ENCODE measurements at places on chromosomes 2 and 18.

- H3K4me3 ChIP-seq: no peak overlapping the region
- no peaks in the 10 kb centered on the region for H3K4me1 ChIP-seq
- no peak for DNase-seq
- H3K36me3 ChIP-seq: no peaks in the 10 kb centered on the region
- H3K27ac ChIP-seq: no peak overlapping the region
Observed at GRCh38 chr18:22322243-22322691, 95.4 kb downstream of the CTAGE1 start.

DNA sequence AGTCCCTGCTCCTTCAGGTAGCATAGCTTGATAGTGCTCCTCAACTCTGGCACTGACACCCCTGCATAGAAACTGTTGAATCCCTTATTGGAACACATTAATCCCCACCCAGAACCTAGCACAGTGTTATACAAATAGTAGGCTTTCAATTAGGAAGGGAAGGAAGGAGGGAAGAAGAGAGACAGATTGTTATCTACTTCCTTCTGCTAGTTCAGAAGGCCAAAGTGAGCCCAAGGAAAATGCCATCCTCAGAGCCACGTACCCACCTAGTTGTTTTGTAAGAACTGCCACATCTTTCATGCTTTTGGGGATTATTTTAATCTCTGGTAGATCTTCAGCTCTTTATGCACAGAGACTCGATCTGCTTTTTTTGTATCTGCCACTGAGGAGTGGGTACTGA, 75.1 kb downstream of the CLHC1 start:
- no peaks in the 10 kb centered on the region for H3K36me3 ChIP-seq
- no peaks in the 10 kb centered on the region for H3K27me3 ChIP-seq
- H3K4me1 ChIP-seq: no peaks in the 10 kb centered on the region
- no peak overlapping the region for H3K27ac ChIP-seq
- no peak overlapping the region for H3K4me3 ChIP-seq

DNA sequence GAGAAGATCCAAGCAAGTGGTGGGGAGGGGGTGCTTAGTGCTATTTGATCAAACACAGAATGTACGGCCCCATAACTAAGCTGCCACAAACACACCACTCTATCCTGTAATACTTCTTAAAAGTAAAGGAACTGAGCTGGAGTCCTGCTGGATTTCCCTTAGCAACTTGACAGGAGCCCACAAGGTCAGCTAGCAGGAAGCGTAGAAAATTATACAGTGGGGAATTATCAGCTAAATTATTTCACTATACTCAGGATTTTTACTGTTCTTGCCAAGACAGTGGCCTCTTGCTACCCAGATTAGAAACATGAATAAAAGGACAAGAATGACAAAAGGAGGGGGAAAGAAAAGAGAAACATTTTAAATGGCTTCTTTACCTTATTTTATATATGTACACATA, 217.1 kb downstream of the ZNF521 start:
- DNase-seq: no peak
- H3K36me3 ChIP-seq: no peaks in the 10 kb centered on the region
- no peak overlapping the region for H3K4me3 ChIP-seq
- H3K27me3 ChIP-seq: no peaks in the 10 kb centered on the region
- H3K4me1 ChIP-seq: no peaks in the 10 kb centered on the region

DNA sequence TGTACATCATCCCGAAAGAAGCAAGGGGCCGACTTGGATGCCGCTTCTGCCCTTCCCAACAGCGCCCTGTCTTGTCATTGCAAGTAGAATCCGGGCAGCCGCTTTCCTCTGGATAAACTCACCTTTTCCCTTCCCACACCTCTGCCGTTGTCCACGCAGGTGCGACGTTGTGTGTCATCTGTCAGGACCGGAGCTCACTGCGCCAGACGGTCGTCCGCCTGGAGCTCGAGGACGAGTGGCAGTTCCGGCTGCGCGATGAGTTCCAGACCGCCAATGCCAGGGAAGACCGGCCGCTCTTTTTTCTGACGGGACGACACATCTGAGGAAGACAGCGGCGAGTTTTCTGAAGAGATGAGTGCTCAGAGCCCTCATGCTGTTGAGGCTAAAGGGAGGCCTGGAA, 29.9 kb downstream of the NTSR2 start:
- peaks cover 21% of the 10 kb centered on the region for H3K36me3 ChIP-seq
- H3K27ac ChIP-seq: no peak overlapping the region
- H3K27me3 ChIP-seq: no peaks in the 10 kb centered on the region
- no peaks in the 10 kb centered on the region for H3K4me1 ChIP-seq

DNA sequence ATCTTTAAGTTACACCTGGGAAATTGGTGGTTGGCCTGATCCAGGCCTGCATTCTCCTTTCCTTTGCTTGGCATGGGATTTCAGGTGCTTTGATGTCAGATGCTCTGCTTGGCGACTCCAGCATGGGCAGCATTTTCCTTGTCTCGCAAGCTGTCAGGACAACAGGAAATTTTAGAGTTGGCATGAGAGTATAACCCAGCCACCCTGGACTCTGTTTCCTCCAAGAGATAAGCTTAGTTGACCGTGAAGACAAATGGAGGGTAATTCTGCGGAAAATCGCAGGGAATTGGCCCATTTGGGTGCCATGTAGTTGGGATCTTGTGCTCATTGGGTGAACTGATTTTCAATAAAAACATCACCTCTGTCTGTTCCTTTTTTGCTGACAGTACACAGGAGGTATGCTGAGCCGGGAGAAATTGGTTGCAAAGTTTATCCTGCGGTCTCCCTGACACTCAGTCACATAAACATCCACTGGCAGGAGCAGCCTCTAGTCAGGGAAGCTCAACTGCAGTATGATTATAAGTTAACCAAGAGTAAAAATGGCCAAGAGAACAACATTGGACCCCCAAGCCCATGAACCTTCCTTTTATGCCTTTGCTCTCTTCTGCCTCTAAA, 409.9 kb downstream of the SETBP1 start:
- peaks cover 4% of the 10 kb centered on the region for H3K4me1 ChIP-seq
- H3K4me3 ChIP-seq: no peak overlapping the region
- no peaks in the 10 kb centered on the region for H3K27me3 ChIP-seq
- H3K36me3 ChIP-seq: no peaks in the 10 kb centered on the region

All from H9 (cell line).